Epithelial cell of proximal tubule (primary cell): ENCODE measurements at places on chromosomes 1 and 21. TPM values are rescaled to one million over a fixed set of nuclear protein-coding genes. Genes with fewer than 3 reads are reported as not detected.

GRCh38 chr1:211599250-211599649 lies 20.3 kb upstream of the SLC30A1 start:
- DNase-seq: no peak

GRCh38 chr1:201274616-201275252 lies 8.6 kb upstream of the PKP1 start:
- DNase-seq: no peak

GRCh38 chr1:150688763-150689162 lies 8.2 kb downstream of the GOLPH3L start:
- DNase-seq: no peak

DNA sequence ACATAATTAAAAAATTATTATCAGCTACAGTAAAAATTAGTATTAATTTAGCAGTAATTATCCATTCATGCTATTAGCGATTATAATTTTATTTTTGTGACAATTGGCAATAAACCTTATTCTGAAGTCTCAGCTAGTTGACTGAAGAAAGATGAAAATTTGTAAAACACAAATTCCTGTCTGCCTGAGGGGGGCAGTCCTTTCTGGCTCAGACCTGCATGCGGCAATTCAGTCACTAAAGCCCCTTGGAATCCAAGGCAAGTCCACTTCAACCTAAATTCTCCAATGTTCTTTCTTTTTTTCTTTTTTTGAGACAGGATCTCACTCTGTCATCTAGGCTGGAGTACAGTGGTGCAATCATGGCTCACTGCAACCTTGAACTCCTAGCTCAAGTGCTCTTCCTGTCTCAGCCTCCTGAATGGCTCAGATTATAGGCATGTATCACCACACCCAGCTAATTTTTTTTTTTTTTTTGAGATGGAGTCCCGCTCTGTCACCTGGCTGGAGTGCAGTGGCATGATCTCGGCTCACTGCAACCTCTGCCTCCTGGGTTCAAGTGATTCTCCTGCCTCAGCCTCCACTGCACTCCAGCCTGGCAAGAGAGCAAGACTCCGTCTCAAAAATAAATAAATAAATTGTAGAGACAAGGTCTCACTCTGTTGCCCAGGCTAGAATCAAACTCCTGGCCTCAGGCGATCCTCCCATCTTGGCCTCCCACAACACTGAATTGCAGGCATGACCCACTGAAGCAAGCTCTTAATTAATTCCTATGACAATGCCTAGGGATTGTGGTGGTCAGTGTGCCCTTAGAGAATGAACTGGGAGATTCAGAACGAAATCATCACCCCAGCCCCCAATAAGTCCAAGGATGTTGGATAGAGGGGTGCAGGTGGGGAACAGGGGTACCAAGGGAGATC lies 24.2 kb upstream of the ITPKB start:
- no peak for DNase-seq

DNA sequence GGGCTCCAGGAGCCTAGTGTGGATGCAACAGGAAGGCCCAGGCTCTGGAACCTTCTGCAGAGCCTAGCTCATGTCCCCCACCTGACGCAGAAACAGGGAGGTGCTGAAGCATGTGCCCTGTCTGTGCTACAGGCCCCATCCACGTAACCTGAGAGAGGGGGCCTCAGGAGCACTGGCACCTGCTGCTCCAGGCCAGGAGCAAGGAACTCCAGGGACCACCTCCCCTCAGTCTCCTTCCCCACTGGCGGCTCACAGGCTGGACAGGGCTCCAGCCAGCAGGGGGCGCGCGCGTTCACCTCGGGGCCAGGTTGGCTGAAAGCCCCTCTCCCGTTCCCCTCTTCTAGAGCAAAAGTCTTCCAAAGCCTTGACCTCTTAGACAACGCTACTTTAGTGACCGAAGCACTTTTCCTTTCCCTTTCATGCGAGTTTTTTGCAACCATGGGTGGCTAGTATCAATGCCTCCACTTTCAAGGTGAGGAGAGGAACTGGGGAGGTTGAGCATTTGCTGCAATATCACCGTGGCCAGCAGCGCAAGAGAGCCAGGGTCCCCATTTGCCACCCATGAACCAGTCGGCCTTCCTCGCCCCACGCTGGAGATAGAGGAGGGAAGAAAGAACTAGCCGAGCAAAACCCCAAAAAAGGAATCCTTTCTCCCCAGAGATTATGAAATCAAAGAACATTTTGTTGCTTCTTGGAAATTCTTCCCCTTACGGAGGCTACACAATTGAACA lies 52.4 kb upstream of the GPR157 start:
- DNase-seq: no peak

- DNase-seq: no peak
These were observed 113.7 kb downstream of the FCRL5 start for GRCh38 chr1:157438613-157439012.

Gene RGS1
- not detected in 2 replicates for total RNA-seq

DNA sequence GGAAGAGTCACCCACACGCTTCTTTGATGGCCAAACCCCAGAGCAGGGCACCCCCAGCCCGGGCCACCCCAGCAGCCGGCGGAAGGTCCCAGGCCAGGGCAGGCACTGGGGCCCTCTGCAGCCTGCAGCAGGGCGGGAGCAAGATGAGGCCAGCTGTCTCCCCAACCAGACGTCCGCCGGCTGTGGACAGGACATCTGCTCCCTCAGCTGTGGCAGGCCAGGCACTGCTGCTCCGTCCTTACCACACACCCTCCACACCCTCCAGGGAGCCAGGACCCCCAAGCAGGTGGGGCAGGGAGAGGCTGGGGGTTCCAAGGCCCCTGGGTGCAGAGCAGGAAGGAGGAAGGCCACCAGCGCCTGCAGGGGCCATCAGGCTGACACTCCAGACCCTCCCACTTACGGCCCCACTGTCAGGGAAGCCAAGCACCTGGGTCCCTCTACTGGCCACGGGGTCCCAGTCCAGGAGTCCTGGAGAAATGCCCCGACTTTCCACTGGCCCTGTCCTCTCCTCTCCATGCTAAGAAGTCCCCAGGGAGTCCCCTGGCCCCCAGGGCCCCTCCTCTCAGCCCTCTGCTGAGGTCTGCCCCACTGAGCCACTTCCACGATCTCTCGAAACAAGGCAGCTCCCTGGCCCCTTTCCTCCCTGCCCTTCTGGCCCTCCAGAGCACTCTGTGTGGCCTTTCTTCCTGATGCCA lies 5.6 kb downstream of the WNT9A start:
- DNase-seq: no peak

DNA sequence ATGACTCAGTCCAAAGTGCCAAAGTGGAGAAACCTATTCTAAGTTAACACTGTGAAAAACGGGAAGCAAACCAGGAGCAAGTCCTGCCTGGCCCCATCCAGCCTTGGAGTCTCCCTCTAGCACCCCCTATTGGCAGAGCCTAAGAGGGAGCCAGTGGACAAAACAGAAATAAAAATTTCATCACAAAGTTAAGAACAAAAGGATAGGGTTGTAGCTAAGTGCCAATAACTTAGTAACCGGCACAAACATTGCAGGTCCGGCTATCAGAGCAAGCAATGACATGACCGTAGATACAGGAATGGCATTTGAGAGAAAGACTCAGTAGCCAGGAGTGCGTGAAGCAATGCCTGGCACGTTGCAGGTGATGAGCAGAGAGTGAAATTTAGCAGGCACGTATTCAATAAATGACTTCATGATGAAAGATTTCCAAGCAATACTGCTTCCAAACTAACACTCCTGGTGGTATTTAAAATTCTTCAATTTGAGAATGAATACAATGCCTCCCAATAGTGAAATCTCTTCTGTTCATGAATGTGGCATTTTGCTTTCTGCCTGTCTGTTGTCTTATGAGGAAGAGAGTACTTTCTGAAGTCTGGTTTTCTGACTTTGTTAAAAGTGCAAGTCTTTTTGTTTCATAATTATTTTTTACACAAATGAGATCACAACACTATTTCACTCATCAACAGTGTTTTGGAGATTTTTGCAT lies 391.0 kb downstream of the OMA1 start:
- no peak for DNase-seq
